ENCODE measurements at places on chromosomes 3 and 15.

- no peak for DNase-seq
Measured at GRCh38 chr3:177438596-177439220, 241.4 kb upstream of the TBL1XR1 start.

- no peak for DNase-seq
Measured at GRCh38 chr3:126022741-126023359, 53.9 kb downstream of the ROPN1B start.

- DNase-seq, result no peak
Measured at GRCh38 chr15:80559320-80559693, 135.8 kb upstream of the ABHD17C start.

GRCh38 chr15:72217216-72217615, 13.8 kb downstream of the PKM start:
- no peak for DNase-seq

DNA sequence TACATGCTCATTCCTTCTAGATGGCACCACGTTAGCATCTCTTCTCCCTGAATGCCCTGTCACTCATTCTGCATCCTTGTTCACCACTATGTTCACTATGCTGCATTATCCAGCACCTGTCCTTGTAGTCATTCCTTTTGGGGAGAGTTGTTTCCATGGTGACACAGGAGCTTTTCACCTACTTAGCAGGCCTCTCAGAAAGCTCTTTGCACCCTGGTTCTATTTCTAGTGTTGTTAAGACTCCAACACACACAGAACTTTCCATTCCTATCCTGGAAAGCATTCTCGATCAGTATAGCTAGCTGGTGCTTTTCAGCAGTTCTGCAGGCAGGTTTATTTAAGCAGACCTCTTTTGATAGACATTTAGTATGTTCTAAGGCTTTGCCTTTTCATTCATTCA, 6.7 kb upstream of the RPL14 start:
- no peak for DNase-seq

DNA sequence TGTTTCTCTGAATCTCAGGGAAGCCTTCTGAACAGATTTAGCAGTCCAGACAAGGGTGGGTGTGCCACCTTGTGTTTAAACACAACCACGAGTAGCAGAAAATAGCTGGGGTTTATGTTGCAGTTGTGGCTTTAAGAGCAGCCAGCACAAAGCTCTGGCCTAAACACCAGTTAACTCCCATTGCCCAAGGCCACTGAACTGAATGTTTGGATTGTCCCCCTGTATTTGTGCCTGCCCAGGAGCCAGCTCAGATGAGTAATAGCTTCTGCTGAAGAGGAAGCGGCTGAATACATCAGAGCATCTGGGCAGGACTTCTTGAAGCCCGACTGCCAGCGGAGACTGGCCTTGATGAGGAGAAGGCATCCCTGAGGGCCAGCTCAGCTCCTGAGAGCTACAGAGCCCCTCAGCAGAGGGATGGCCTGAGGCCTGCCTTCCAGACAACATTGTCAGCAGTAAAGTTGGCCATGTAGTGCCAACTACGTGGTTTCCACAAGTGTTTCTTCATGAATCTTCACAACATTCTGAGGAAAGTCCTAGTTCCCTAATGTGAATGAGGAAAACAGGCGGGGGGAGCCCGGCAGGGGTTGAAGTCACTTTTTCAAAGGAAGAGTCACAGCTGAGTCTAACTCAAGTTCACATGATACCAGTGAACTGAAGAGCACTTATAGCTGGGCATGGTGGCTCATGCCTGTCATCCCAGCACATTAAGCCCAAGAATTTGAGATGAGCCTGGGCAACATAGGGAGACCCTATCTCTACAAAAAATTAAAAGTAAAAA, 65.8 kb upstream of the ZBTB38 start:
- no peak for DNase-seq

GRCh38 chr3:169242708-169243513, 420.6 kb downstream of the MECOM start:
- no peak for DNase-seq

DNA sequence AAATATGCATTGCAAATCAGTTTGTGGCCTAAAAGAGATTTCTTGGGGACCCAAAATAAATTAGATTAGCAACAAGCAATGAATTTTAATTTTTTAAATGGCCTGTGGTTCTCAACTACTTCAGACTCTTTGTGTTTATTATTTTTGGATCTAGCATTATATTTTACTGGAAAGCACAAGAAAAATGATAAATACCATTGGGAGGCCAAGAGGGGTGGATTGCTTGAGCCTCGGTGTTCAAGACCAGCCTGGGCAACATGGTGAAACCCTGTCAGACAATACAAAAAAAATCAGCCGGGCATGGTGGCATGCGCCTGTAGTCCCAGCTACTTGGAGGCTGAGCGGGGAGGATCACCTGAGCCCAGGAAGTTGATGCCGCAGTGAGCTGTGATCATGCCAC, 13.6 kb downstream of the LACTB start:
- no peak for DNase-seq

DNA sequence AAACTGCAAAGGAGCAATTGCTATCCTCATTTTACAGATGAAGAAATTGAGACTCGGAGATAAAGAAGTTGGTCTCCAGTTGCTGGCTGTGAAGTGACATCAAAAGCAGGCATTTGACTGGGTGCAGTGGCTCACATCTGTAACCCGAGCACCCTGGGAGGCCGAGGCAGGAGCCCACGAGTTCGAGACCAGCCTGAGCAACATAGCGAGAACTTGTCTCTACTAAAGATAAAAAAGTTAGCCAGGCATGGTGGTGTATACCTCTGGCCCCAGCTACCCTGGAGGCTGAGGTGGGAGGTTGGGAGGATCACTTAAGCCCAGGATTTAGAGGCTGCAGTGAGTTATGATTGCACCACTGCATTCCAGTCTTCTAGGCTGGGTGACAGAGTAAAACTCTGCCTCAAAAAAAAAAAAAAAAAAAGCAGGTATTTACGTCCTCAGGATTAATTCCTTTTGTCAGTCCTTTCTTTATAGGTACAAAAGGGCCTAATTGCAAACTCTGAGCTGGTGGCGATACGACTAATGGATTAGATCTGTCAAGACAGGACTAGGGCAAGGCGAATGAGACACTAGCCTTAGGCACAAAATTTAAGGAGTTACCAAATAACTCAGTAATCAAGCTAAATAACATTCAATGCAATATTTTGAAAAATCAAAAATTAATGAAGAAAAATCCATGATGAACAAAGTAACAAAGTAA, 5.9 kb upstream of the DNASE1L3 start:
- no peak for DNase-seq

DNA sequence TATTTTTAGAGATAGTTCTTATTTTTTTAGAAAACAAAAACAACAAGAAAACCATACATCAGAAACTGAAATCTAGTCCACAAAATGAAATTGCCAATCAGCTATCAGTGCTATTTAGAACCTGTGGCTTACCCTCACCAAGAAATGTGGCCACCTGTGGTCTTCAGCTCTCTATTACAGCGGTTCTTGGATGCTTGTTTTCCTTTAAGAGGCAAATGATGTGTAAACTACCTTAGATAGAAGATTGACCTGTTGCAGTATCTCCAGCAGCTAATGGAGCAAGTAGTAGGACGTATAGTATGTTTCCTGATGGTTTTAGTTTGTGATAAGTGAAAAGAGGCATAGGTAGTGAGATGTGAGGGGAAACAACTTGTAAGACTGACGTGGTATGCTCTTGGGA, 21.2 kb downstream of the TFG start:
- DNase-seq, result no peak

DNA sequence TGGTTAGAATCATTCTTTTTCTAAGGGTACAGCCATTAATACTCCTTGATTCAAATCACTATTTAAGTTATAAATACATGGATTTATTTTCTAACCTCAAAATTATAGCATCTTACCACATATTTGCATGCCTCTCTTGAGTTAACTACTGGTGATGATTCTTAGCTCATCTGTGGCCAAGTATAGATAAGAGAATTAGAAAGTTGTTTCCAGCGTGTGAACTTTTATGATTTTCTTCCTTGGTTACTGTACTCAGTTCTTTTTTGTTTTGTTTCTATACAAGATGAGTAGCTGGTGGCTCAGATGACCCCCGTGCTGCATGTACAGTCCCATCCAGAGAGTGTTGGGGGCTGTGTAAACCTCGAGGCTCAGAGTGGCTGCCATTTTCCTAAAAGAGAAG, 124.6 kb downstream of the IGF1R start:
- no peak for DNase-seq

- no peak for DNase-seq
Measured at GRCh38 chr3:17339132-17339575, 403.3 kb downstream of the TBC1D5 start.

- no peak for DNase-seq
Measured at GRCh38 chr3:183226333-183226890, 26.6 kb upstream of the B3GNT5 start.

DNA sequence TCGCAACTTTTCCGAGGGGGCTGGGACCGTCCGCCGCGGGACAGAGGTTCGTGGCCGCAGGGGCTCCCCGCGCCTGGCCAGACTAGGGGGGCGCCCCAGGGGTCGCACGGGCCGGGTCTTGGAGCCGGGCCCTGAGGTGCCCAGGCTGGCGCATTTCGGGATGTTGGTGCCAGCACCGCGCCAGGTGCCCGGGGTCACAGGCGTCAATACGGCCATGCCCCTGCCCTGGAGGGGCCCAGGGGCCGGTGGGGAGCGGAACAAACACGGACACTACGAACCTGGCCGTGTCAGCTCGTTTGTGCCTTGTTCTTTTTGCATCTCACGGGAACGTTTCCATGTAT, 366 bp downstream of the TM6SF1 start:
- DNase-seq, result no peak

GRCh38 chr3:55484191-55484689, 2.9 kb downstream of the WNT5A start:
- DNase-seq, result no peak

GRCh38 chr3:56869157-56869889, 67.6 kb upstream of the ARHGEF3 start:
- no peak for DNase-seq

- no peak for DNase-seq
Measured at GRCh38 chr3:125213946-125214542, 1.5 kb upstream of the SLC12A8 start.

- no peak for DNase-seq
Measured at GRCh38 chr15:62326460-62327011, 161.5 kb upstream of the C2CD4B start.
